ENCODE measurements at places on chromosomes 12 and 14.
A peak's percentile ranks its signal among the peaks of the same experiment; 100 is the strongest.

- no peak for DNase-seq
Measured at GRCh38 chr14:69154779-69155178, 1.9 kb upstream of the DCAF5 start.

- no peak for DNase-seq
Measured at GRCh38 chr14:67335781-67336180, 23.8 kb downstream of the ATP6V1D start.

DNA sequence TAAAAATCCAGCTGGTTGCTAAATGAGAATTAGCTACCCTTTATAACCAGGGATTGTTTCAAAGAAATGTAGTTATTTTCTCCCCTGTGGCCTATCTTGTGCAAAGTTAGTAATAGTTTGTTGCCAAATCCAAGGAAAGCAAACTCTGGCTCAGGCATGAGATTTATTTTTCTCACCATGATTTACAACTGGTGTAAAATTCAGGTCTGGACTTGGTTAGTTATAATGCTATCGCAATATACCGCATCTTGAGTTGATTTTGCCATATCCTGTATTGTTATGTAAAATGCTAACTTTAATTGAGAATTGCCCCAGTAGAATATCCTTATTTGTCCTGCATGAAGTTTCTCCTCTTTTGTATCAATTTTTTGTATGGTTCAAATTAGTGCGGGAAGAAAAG is 135.5 kb downstream of the CRADD start:
- DNase-seq, result no peak

- no peak for DNase-seq
Measured at GRCh38 chr12:123449856-123450255, 8.1 kb upstream of the SNRNP35 start.

DNA sequence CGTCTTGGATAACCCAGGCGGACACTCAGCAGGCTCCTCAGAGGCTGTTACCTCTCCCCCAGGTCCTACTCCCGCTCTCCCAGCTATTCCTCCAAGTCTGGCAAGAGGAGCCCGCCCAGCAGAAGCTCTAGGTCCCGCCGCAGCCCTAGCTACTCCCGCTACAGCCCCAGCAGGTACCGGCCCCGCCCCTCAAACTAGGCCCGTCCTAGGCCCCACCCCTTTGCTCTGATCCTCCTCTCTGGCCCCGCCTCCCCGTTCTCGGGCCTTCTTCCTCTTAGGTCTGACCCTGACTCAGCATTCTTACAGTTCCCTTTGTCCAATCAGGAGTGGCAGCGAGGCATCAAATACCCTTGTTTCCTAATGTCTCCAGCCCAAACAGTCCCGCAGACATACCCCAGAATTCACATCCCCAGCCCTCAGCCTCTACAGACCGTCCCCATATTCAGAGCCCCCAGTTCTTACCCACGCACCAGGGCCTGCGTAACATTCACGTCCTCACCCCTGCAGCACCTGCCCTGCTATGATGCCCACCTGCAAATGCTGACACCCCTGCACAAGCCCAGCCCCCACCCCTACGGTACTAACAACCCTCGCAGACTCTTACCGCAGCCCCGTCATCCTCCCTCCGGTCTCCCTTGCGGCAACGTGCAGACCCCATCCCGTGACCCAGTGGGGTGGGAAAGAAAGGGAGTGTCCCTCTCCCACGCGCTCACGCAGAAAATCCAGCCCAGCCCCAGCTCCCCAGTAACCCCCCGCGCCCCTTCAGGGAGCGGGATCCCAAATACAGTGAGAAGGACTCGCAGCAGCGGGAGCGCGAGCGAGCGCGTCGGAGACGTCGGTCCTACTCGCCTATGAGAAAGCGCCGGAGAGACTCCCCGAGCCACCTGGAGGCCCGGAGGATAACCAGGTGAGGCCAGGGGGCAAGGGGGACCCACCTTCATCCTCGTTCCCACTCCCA is 25.0 kb upstream of the HSPB8 start:
- no peak for DNase-seq

DNA sequence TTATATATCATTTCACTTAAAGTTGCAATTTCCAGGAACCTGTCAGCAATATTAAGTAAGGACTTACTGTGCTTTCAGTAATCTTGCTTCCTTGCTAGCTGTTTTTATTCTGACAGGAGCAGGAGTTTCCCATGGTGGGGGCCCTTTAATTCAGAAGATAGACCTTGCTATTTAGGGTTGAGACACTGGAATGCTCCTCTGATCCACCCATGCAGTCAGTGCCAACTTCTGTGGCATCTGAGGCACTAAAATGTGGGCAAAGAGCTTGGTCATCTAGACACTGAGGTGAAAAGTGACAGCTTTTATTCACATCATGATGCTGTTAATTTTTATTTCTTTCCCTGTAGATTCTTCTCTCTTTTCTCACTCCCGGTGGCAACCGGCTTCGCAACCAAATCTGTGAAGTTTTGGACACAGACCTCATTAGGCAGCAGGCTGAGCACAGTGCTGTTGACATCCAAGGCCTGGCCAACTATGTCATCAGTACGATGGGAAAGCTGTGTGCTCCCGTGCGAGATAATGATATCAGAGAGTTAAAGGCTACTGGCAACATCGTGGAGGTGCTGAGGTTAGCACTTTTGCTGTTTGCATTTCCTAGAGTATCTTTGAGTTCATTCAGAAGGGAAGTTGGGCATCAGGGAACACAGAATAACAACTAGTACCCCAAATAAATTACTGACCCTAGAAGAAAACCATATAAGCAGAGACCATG is 18.8 kb downstream of the TCP11L2 start:
- no peak for DNase-seq

- no peak for DNase-seq
Measured at GRCh38 chr12:63224396-63224795, 73.4 kb upstream of the AVPR1A start.

DNA sequence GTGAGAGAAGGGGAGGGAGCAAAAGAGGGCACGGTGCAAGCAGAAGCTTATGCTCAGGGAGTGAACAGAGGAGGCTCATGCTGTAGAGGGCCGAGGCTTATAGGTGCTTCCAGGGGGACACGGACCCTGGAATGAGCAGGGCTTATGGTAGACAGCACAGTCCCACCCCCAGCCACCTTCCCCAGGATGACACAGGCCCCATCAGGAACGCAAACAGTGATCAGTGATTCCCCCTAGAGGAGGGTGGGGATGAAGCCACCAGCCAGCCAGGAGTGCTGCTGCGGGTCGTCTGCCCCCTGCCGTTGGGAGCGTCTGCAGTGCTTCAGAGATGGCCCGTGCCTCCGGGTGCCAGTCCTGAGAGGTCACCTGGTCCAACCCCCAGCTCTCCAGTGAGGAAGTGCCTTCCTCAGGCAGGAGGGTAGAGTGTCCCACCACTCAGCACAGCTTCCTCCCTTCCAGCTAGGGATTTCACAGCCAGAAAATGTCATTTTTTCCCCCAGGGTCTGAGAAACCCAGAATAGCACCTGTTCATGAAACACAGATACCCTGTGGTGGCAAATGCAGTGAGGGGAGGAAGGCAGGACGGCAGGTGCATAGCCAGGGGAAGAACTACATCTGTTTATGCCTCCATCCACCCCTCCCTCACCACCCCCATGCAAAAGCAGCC is 60.7 kb downstream of the SLC6A12 start:
- peak; percentile 79 for DNase-seq

- DNase-seq, result no peak
Measured at GRCh38 chr14:93912782-93913181, 14.4 kb upstream of the FAM181A start.

DNA sequence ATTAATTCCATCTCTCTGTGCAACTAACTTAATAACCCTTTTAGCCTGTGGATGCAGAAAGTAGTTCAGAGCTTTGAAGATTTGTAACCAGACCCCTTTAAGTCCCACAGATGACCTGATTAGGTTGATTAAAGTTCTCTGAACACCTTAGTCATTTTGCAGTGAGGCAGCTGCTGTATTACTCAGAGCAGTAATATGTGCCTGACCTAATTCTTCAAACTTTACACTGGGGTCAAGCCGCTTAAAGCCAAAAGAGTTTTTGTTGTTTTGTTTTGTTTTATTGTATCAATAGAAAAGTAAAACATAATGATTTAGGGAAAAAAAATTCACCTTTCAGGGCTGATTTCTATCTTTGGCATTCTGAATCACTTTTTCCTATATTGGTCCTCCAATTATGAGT is 78.6 kb upstream of the PLEKHG7 start:
- no peak for DNase-seq

- DNase-seq, result no peak
Measured at GRCh38 chr12:1530592-1531152, 63.7 kb downstream of the FBXL14 start.

DNA sequence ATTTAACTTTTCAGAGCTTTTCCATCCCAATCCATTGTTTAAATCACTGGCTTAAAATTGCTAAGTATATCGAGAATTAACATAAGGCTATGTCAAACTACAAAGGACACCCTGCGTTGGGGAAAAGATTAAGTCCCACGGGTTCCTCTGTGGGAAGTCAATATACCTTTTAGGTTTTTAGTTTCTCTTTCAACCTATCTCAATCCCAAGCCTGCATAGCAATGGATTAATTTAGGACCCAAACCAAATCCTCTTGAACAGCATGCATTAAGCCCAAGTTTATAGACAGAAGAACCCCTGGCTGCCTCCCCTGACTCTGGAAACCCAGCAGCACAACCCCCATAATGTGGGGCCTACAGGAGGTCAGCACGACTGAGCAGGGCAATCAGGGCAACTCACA is 6.3 kb downstream of the CDCA4 start:
- DNase-seq, result peak; percentile 13

DNA sequence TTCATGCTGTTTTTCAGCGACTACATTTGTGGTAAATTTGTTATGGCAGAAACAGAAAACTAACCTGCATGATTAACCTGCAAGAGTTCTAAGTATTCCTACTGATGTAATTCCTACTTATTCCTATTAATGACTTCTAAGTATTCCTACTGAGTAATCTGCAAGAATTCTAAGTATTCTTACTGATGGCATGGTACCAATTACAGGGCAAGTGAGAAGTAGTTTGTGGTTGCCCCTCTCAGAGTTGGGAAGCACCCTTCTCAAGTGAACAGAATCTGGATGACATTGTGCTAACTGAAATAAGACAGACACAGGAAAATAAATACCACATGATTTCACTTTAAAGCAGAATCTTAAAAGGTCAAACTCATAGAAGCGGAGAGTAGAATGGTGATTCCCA is 100.9 kb upstream of the CPNE8 start:
- DNase-seq, result no peak

DNA sequence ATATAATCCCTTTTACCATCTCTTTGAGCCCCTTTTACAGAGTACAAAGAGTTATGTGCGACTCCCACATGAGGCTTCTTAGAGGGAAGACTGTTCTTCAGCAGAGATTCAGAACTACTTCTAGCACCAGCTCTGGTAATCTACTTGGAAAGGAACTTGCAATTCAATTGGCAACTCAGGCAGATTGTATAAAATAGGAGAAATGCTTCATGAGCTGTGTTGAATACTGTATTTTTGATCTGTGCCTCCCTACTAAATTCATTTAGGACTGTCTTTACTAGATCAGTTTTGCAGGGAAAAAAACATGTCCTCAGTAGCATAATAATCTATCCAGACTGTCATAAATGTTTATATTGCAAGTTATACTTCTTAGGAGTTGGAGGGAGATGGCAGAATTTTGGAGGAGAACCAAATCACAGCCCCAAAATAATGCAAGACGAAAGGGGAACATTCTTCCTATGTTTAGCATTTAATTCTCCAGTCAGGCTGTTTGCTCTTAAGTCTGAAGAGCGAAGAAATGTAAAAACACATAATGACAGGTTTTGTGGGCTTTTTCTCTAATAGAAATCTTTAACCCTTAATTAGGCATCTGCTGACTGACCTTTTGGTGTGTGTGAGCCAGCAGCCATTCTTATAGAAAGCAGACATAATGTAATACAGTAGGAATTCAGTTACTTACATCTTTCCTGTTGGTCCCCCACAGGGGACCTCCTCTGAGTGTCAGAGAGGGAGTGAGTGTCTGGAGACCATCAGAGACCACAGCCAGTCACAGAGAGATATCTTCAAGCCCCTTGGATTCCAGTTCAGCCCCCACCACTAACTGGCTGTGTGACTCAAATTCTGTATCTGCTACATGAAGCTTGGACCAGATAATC is 3.9 kb downstream of the ANO4 start:
- no peak for DNase-seq

DNA sequence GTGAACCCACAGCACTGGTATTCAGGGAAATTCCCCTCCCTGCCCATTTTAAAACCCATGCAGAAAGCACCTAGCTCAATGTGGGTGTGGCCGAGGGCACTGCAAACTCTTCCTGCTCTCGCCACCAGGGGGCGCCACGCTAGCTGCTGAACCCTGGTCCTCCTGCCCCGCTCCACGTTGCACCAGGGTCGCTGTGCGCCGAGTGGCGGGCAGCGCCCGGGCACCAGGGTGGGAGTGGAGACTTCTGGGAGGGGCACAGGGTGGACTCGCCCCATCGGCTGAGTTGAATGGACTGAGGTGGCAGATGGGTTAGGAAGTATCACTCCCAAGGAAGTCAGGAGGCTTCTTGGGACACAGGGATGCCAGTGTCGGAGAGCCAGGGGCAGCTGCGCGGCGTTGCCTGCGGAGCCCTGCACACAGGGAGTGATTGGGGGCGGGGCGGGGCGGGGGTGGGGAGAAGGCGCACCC is 48.1 kb upstream of the BCL11B start:
- DNase-seq, result peak; percentile 78

GRCh38 chr14:69270795-69271708 is 11.1 kb downstream of the GALNT16 start:
- DNase-seq, result no peak

- DNase-seq, result no peak
Measured at GRCh38 chr14:26929361-26929760, 331.5 kb upstream of the NOVA1 start.

GRCh38 chr12:67789266-67789665 is 140.7 kb downstream of the DYRK2 start:
- DNase-seq, result no peak

GRCh38 chr14:73662487-73662943 is 17.7 kb downstream of the DNAL1 start:
- DNase-seq, result no peak

- DNase-seq, result no peak
Measured at GRCh38 chr12:13008741-13009380, 8.8 kb upstream of the HEBP1 start.

Measured in GM10248 (cell line).